ENCODE measurements at places on chromosomes 13 and 19. TPM values are rescaled to one million over a fixed set of nuclear protein-coding genes. Genes with fewer than 3 reads are reported as not detected.

FFAR2 gene
- 0.49 TPM for total RNA-seq

SBK2 gene
- total RNA-seq, result not detected

ZNF835 gene
- 0.30 TPM for total RNA-seq

ADGRE3 gene
- not detected for total RNA-seq

- no peak for DNase-seq
Measured at GRCh38 chr19:13906521-13906904, 512 bp downstream of the CC2D1A start.

GRCh38 chr13:28324181-28324789 is 170.6 kb downstream of the FLT1 start:
- DNase-seq, result peak; percentile 48

- no peak for DNase-seq
Measured at GRCh38 chr19:54420383-54421168, 5.3 kb downstream of the TTYH1 start.

GRCh38 chr13:64457976-64458375 is 2772.2 kb downstream of the PCDH9 start:
- no peak for DNase-seq

DNA sequence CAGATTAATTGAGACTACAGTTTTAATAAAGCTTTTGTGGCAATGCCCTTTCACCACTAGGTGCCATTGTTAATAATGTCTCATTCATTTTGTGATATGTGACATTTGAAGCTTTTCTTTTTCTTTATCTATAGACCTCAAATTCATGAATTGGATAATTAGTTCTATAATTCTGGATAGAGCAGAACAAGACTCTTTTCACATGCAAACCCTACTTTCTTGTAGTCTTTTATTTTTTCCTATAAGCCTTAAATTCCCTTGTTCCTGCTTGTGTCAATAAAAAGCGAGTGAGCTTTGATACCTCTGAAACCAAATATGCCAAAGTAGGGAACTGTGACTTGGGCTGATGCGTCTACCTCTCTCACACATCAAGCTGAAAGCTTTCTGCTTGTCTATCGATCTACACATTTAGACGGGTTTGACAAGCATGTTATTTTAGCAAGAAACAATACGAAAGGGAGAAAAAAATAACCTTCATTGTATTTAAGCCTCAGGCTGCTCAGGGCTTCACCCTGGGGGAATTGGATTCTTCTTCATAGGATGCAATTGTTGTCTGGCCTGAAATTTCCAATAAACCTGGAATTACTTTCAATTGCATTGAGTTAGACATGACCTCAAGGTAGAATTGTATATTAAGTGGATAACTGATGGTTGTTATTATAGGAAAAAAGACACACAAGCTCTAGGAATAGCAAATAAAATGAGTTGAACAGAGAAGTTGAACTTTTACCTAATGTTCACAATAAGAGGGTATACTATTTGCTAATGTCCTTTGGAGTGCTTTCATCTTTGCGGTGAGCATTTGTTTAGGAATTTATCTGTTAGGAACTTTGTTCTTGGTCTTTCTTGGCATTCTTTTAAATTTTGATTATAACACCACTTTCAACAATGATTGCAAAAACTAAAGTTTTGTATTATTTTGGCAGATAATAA is 1150.2 kb upstream of the PCDH9 start:
- DNase-seq, result no peak

DNA sequence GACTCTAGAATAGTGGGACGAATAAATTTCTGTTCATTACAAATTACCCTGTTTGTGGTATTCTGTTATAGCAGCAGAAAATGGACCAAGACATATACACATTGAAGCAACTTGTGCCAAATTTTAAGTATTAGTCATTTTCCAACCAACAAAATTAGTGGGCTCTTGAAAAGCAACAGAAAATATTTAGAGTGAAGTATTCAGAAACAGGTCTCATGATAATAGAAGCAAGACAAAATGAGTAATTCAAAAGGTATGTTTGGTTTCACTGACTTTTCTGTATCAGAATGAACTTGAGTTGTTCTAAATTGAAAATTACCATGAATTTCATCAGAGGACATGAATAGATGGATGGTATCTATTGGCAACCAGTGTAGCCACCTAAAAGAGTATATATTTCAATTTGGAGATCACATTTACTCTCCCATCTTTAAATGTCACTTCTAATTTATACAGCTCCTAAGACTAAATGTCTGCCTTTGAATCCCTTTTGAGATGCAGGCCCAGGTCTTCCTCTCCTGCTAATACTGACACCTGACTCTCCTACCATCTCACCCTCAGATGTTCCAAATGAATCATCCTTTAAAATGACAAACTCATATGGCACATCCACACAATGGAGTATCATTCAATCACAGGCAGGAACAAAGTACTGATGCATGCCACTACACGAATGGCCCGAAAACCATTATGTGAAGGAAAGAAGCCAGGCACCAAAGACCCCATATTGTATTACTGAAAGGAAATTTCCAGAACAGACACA is 40.7 kb upstream of the DOCK9 start:
- DNase-seq, result no peak

DNA sequence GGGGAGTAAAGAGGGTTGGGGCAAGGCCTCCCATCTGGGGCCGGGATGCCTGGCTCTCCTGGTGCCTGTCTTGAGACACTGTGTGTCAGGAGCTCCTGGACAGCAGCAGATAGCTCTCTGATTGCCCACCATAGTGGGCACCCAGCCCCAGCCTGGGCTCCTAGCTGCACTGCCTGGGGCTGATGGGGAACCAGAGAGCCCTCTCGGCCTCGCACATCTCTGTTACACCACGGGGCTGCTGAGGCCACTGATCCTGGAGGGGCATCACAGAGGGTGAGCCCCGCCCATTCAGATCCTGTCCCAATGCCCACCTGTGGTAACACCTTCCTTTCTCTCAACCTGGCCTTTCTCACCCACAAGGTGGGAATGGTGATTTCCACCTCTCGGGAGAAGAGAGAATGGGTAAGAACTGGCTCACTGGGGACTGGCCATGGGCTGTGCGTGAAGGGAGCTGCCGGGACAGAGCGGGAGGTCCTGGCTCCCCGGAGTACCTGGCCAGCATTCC is 135.9 kb downstream of the URI1 start:
- no peak for DNase-seq

GRCh38 chr13:99968521-99969452 is 2.8 kb downstream of the ZIC5 start:
- no peak for DNase-seq

- DNase-seq, result no peak
Measured at GRCh38 chr13:47413112-47413511, 516.3 kb upstream of the HTR2A start.

GRCh38 chr19:2719920-2720776 is 1.0 kb downstream of the DIRAS1 start:
- no peak for DNase-seq

- DNase-seq, result no peak
Measured at GRCh38 chr13:33494596-33495204, 209.1 kb upstream of the STARD13 start.

GRCh38 chr19:8185343-8186068 is 23.7 kb upstream of the CERS4 start:
- no peak for DNase-seq

- no peak for DNase-seq
Measured at GRCh38 chr13:80166352-80166751, 174.6 kb downstream of the SPRY2 start.

- DNase-seq, result peak; percentile 84
Measured at GRCh38 chr19:778910-779653, 18.2 kb upstream of the PTBP1 start.

DNA sequence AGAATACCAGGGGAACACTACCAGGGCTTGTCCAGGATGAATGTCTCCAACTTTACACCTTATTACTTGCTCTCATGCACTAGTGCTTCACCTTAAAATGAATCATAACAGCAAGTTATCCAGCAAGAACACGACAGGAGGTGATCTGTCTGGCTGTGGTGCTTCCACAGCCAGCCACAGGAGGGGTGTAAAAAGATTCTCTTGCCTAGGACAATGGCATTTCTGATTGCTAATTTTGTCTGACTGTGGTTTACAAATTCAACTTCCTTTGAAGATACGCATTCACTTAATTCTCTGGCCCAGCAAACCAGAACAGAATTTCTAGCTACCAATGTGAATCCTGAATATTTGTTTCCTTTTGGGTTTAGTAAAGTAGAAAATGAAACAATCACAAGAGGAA is 23.1 kb upstream of the COG3 start:
- DNase-seq, result no peak

GRCh38 chr19:50972795-50973376 is 3.5 kb upstream of the KLK6 start:
- no peak for DNase-seq

- DNase-seq, result no peak
Measured at GRCh38 chr19:45136507-45137178, 24.1 kb downstream of the NKPD1 start.

GRCh38 chr13:75467040-75467728 is 14.8 kb downstream of the TBC1D4 start:
- no peak for DNase-seq

DNA sequence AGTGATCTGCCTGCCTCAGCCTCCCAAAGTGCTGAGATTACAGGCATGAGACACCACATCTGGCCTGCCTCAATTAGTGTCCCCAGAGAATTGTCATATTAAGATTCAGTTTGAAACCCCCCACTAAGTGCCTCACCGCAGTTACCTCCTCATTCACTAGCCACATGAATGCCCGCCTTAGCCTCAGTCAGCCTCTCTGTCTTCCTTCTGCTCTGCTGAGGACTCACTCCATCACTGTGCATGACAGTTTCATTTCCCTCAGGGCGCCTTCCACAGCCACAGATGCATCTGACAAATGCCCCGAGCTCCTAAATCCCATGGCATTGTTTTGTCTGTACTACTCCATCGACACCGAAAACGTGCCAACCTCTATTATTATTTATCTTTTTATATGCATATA is 23.3 kb downstream of the MIPEP start:
- DNase-seq, result no peak

DNA sequence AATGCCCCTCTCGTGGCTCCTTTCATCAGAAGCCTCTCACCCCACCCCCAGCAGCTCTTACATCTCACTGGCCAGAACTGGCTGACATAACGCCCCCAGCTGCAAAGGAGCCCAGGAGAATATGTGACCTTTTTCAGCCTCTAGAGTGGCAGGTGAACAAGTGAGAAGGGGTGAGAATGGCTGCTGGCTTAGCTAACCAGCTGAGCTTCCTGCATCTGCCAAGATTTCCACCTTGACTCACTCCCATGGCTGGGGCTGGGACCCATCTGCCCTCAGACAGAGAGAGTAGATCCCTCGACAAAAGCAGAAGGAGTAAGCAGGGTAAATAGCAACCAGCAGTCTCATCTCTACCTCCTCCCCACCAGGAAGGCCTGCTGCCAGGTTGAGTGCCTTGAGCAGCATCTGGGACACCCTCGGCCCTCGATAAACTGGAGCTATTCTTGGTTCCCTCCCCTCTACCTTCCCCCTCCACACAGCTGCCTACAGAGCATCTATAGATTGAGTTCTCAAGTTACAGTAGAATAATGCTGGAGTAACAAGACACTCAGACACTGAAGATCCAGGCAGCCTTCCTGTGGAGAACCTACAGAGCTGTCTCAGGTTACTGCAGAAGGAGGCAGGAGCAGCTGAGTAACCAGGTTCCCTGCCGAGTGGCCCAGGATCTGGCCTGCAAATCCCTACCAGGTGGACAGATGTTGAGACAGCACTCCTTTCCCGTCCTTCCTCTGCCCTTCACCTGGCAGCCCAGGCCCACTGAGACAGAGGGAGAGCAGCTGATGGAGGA is 15.5 kb downstream of the KASH5 start:
- no peak for DNase-seq

DNA sequence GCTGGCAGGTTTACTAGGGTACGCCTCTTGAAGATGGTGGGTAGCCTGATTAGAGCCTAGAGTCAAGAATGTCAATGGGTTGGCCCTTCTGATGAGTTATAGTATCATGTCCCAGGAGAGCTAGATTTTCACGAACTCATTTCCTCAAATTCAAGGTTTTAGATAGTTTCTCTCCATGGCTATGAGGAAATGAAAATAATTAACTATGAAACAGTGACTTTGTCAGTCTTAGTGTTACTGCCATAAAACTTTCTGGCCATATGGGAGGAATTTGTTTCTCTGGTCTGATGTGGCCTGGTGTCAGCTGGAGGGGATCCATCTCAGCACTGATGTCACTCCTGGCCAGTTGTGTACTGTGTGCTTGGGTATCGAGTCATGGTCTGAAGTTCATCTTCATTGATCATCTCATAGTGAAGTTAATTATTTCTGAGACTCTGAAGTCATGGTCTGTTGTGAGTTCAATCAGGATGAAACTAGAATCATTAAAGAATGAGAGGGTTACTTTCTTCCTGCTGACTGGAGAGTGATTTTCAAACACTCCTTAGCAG is 49.4 kb upstream of the TNFSF11 start:
- no peak for DNase-seq

DNA sequence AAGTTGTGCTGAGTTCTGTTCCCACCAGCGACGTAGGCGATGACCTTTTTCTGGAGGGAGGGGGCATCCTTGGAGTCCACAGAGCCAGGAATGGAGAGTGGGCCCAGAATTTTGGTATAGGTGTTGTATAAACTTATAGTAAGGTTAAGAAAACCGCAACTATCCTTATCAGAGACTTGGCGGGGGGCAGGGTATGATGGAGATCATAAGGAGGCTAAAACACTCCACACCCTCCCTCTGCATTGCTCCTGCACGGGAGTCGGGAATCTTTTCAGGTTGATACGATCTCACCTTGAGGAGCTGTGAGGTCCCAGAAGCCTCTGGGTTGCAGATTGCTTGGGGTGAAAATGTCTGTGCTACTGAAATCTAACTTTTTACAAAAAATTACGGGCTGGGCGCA is 6.3 kb upstream of the CEACAM19 start:
- no peak for DNase-seq

DNA sequence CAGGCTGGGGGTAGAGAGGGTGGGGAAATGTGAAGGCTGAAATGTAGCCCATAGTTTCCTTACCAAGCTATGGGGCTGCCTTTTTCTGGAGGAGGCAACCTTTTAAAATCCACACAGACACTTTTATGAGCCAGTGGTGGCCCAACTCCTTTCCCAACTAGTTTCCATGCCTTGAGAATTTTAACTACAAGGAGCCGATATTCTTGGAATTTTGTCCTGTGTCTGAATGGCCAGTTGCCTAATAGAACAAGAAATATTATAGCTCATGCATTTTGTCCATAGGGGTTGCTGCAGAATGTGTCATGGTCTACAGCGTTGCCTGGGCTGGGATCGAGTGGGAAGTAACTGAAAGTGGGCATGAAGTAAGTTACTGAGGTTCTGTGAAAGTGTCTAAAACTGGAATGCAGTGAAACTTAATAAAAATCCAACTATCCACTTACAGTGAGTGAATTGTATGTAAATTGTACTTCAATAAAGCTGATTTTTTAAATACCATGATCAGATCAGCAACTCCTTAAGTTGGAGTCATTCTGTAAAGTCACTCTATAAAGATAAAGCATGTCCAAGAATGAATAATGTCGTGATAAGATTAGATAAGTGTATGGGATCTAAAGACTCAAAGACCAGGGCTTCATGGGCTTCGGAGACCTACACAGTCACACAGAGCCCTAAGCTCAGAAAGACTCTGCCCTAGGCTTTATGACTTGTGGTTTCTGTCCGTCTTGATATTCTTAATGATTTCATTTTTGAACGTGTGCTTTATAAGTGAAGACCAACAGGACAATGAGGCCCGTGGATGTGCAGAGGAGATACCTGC is 122.6 kb upstream of the FNDC3A start:
- DNase-seq, result no peak
